RPMI8226 (cell line): ENCODE measurements at places on chromosomes 6 and 20.

DNA sequence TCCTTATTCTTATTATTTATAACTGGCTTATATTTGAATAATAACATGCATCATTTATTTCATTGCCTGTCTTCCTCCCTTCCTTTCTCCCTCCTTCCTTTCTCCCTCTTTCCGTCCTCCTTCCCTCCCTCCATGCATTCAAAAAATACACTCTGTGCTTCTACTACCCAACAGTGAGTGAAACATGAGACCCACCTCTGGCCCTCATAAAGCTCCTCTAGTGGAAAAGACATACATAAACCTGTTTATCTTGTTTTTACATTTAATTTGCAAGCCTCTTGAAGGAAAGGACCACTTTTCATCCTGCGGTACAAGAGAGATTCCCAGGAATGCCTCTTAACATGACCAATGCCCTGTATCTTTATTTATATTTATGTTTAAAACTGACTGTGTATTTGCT is 21.8 kb upstream of the ISM1 start:
- no peak for DNase-seq

DNA sequence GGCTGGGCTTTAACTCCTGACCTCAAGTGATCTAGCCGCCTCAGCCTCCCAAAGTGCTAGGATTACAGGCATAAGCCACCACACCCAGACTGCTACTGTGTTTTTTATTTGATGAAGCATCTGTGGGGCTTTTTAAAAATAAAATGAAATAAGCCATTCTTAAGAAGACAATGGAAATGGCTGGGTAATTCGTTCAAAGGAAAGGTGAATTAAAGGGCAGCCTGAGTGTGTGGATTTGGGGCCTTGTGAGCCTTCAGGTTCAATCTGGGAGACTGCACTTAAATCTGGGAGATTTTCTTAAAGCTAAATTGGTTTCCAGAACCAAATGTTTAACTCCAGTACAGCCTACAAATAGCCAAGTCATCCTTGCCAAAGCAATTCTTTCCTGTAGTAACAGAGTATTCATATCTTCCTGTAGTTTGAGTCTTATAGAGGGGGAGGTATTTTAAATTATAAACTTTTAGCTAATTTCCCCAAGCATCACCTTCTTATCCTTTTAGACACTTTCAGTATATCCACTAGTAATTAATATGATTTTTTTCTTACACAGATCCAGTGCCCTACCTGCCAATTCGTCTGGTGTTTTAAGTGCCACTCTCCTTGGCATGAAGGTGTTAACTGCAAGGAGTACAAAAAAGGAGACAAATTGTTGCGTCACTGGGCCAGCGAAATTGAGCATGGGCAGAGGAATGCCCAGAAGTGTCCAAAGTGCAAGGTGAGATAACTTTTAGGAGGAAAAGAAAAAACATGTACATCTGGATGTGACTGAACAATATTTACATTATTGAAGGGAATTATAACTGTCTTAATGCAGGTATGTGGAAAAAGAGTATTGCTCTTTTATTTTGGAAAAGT is 95.4 kb downstream of the RNF217 start:
- no peak for DNase-seq

- DNase-seq = no peak
Measured at GRCh38 chr20:61744691-61745396, 320.8 kb downstream of the TAF4 start.

DNA sequence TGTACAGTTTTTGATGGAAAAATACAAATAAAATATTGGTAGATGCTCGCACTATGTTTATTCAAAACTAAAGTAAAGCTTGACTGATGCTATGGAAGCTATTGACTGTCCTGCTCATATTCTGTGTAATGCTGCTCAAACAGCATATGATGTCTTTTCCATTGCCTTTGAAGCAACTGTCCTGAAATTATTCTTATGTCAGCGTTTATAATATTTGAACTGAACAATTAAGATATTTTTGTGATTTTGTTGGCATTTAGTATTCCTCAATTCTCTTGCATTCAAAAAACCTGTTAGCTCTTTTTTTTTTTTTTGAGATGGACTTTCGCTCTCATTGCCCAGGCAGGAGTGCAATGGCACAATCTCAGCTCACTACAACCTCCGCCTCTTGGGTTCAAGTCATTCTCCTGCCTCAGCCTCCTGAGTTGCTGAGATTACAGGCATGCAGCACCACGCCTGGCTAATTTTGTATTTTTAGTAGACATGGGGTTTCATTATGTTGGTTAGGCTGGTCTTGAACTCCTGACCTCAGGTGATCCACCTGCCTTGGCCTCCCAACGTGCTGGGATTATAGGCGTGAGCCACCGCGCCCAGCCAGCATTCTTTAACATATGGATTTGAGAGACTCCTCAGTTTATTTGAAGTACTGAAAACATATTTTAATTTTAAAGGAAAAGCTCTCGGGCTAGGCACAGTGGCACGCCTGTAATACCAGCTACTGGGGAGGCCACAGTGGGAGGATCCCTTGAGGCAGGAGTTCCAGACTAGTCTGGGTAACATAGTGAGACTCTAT is 5.3 kb upstream of the DNAAF9 start:
- DNase-seq = no peak

GRCh38 chr6:133594652-133595110 is 294.2 kb upstream of the TCF21 start:
- no peak for DNase-seq

GRCh38 chr6:132060591-132060990 is 109.4 kb upstream of the CCN2 start:
- no peak for DNase-seq

- no peak for DNase-seq
Measured at GRCh38 chr6:164344801-164345291, 930.3 kb downstream of the QKI start.
